ENCODE measurements at places on chromosomes 11 and 22.

DNA sequence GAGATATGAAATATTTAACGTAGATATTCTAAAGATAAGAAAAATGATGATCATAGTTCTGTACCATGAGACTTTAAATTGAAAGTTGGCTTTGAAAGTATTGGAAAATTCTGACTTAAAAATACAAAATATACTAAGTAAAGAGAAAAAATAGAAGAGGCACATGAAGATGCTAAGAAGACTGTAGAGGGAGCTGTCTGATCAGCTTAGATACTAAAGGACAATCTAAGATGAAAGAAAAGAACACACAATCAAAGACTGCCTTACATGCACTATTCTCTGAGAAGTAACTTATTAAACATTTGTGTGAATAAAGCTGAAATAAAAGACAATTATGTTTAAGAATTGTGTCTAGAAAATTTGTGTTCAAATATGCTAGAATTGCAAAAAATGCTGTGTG lies 55.1 kb downstream of the RBMXL2 start:
- no peak for DNase-seq

DNA sequence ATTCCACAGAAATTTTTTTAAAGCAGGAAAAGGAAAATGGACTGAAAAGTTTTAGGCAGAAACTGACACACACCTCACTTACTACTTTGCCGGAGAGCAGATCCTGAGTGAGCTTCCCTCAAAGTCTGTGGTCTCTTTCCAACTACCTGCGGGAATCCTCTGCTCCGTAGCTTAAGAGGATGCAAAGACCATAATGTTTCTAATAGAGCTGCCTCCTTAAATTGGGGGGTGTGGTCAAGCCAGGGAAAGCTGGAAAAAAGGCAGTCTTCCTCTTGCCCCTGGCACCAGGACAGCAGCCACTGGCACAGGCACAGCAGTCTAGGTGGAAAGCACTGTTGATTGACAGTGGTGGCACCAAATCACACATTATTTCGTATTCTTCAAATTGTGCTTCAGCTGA lies at the start of gene ETS1:
TSS of gene ETS1 (minus strand) at position 144 of the 400 bp plus-strand sequence. CDS start 14,428 bp downstream, outside the sequence.
- DNase-seq, result no peak

- no peak for DNase-seq
These were observed 71.4 kb downstream of the PIWIL3 start for GRCh38 chr22:24703101-24703500.

GRCh38 chr11:93766504-93766903 lies 17.6 kb upstream of the MED17 start:
- DNase-seq, result no peak

GRCh38 chr11:35919244-35919643 lies 24.6 kb upstream of the LDLRAD3 start:
- DNase-seq, result no peak

DNA sequence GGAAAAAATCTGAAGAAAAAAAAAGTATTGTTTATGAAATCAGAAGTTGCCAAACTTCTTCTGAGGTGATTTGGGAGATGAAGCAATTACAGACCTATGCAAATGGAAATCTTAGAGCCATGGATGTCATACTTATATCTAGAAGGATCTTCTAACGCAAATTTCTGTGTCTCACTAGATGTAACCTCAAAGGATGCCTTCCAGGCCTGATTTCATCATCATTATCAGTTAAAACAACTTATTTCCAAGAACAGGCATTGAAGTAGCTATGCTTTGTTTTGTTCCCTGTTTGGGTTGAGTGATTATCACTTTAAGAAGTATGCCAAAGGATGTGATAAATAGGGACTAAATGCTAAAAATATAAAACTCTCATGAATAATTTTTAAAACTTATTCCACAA lies 43.9 kb upstream of the ANGPTL5 start:
- no peak for DNase-seq

DNA sequence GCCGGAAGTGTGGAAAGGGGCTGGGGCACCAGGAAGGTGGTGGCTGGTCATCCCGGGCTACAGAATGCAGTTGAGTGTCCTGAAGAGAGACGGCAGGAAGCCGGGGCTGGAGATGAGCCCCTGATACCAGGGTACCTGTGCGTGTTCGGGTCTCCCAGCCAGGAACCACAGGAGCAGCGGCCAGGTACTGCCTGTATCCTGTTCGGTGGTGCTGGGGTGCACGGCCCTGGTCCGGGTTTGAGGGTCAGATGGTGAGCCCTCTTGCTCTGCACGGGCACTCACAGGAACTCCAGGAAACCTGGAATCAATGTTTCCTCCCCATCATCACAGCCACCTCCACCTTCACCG lies 253.1 kb upstream of the B3GAT1 start:
- no peak for DNase-seq

DNA sequence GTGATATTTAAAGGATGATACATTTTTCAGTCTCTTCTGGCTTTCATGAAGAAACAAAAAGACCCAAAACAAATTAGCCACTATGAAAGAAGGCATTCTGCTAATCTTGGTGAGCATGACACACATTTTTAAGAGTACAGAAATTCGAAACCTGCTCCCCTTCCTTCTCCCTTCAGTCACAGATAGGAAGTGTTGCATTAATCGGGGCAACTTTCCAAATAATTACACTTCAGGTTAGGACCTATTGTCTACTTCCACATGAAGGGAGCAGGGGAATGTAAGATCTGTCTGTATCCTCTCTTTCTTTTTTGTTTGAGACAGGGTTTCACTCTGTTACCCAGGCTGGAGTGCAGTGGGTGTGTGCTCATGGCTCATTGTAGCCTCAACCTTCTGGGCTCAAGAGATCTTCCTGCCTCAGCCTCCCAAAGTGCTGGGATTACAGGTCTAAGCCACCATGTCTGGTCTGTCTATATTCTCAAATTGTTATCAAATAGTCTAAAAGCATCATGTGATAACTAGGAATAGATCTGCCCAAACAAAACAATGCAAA lies 45.8 kb downstream of the NCAM1 start:
- DNase-seq, result no peak

DNA sequence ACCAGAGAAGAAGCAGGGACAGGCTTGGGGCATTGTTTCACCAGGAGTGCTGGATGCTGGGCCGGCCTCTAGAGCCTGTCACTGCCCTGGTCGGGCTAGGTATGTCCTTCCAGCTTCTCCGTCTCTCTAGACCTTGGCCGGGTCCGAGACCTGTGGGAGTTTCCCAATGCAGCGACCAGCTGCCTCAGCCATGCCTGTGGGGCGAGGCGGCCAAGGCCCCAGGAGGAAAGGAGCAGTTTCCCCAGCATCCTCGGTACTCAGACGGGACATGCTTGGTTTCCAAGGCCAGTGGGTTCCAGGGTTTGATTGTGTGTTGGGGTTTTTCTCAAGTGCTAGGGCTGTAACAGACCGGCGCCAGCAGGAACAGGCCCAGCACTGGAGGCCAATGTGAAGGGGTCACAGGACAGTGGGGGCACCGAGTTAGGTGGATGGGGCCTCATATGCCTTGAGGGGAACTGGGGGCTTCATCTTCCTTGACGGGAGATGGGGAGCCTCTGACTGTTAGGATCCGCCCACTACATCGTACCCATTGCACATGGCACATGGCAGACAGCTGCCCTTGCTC lies 339.0 kb downstream of the TBC1D22A start:
- no peak for DNase-seq

- no peak for DNase-seq
These were observed 53.3 kb downstream of the TPCN2 start for GRCh38 chr11:69101792-69102695.

DNA sequence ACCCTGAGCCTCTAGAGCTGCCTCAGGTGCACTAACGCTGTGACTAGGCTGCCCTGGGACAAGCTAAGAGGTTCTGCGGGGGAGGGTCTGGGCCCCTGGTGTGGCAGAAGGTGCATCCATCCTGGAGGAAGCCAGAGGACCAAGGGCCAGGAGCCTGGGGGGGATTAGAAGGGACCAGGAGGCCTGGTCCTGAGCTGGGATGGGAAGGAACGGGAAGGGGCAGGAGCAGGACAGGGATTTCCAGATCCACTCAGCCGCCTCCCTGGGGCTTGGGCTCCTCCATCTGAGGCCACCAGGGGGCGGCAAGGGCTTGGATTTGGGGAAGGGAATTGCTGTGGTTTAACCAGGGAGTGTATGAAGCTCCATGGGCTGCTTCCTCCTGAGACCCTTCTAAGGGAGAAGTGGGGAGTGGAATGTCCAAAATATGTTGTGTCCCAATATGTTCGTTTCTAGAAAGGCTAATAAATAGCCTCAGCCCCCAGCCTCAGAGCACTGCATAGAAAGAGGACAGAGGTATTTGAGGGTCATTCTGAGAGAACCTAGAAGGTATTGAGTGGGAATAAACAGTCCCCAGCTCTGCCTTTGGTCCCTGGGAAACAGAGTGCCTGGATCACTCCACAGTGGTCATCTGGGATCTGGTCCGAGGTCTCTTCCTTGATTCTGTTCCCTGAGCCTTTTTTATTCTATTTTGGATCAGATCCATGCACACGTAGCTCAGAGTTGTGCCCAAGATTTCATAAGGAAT lies 17.4 kb upstream of the PRAME start:
- no peak for DNase-seq

- DNase-seq, result no peak
These were observed 53.6 kb downstream of the MPPED1 start for GRCh38 chr22:43465291-43466015.

DNA sequence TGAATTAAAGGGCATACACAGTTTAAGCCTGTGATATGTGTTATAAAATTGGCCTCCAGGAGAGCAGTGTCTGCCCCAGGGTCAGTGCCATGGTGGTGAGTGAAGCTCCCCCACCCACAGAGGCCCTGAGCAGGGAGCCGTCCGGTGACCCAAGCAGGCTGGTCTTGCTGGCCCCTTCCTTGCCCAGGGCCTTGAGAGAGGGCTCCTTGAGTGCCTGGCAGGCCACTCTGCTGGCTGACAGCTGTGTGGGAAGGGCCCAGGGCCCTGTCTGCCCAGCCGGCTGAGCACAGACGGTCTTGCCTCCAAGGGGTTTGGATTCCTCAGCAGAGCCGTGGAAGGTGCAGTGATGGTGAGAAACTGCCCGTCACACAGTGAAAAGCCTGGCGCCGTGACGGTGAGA lies 25.9 kb downstream of the PTDSS2 start:
- no peak for DNase-seq

DNA sequence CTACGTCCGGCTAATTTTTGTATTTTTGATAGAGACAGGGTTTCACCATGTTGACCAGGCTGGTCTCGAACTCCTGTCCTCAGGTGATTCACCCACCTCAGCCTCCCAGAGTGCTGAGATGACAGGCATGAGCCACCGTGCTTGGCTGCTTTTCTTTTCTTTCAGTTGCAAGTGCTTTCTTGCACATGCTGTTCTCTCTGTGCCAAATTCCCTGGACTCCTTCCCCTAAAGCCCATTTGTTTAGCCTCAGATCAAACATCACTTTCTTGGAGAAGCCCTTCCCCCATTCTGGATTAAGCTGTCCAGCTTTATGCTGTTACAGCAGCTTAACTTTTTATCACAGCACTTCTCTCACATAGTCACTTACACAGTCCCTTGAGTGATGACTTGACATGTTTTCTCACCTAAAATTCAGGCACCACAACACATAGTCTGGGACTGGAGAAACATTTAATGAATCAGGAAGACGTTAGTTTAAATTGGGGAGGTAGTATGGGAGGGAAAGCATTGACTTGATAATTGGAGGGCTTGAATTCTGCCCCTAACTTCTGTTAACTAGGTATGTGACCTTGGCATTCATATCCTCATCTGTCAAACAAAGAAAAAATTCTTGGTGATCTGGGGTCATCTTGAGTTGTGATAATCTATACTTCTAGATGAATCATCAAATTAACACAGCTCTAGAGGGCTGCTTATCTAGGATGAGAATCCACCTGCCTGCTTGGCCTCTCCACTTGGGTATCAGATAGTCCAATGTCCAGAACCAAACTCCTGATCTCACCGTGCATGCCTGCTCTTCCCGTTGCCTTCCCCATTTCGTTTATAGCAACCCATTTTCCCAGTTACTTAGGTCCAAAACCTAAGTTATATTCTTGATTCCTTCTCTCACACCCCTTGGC lies 18.4 kb downstream of the ACO2 start:
- DNase-seq, result no peak

DNA sequence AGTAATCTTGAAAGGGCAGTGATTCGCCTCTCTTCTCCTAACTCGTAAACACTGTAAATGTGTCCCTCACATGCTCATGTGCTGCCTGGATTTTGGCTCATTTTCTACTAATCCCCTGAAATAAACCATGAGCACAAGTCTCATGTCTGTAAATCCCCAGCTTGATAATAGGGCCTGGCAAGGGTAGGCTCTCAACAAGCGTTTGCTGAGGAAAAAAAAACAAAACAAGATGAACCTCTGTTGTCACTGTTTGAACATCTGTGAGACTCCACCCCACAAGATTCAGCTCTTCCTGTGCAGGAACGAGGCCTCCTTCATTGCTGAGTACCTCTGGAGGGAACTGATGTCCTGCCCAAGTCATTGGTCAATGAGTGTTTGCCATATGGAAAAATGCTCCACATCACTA lies 4.5 kb upstream of the CYB5R2 start:
- DNase-seq, result no peak

DNA sequence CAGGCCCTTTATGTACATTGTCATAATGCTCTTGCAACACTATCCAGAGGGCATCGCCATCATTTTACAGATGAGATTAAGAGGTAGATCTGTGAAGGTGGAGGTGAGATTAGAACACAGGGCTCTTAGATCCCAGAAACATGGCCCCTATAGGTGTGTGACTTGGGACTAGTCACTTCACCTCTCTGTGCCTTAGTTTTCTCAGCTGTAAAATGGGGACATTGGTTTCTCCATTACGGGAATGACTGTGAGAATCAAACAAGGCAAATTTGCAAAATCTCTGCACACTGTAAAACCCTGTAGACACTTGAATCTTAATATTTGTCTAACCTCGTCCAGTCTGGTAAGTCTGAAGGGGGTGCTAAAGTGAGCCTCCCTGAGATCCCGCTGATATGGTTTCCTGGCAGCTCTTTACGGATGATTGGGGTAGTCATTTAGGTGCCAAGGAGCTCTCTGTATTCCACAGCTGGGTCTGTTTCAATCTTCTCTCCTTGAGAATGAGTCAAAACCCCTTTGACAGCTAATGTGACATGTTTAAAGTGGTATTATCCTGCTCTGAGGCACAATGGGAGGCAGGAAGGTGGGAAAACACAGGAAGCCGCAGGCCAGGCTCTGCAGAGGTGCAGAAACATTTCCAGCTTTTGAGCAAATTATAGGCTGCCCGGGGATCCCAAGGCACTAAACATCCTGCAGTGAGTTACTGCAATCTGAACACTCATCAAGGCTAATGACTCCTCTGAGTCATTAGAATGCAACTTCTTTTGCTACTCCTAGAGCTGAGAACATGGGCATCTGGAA lies 140.8 kb downstream of the CCDC81 start:
- no peak for DNase-seq

DNA sequence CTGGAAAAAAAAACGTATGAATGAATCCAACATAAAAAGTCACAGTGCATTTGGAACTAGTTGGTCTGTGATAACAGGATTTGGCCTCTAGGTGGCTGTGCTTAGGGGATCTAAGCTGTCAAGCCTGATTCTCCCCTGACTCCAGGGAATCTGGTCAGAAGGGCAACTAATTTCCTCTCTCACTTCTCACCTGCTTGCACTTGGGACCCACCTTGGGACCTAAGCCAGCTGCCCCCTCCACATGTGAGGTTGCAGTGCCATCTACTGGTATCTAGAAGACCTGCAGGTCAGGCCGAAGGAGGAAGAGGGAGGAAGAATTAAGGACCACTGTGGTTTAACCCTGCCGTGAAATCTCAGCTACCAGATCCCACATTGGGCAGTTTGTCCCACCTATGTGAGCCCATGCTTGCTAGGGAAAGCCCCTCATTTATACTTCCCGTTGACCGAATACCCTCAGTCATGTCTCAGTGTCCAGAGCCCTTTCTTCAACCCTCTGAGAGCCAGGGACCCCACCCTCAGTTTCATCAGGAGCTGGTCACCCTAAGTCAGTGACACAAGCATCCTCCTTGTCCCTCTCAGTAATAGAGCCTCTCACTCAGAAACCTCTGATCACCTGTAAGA lies 33.2 kb upstream of the CAVIN3 start:
- DNase-seq, result no peak

- DNase-seq, result no peak
These were observed 206.9 kb downstream of the CADM1 start for GRCh38 chr11:115297330-115297729.

All from AG09319 (cell line).